ENCODE measurements at places on chromosomes 7 and 10.

DNA sequence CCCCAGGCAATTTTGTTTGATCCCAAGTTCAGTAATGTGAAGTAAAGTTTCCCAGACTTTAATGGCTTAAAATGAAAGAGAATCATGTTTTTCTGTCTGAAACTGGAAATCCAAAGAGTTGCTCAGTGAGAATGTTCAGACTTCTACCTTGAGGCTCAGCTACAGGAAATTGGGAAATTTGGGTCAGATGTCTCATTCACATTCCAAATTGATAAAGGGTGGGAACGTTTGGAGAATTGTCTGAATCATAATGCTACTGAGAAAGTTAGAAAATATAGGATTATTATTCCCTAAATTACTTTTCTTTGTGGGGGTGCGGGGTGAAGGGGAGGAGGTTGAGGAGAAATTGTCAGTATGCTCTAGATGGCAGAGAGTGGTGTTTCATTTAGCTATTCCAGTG lies 773.9 kb downstream of the LRMDA start:
- no peak for DNase-seq

- DNase-seq: no peak
Measured at GRCh38 chr10:62919776-62920175, 103.6 kb upstream of the EGR2 start.

GRCh38 chr7:38398725-38399321 lies 125.4 kb upstream of the TARP start:
- DNase-seq: no peak

GRCh38 chr7:87220734-87221215 lies 1.2 kb upstream of the TMEM243 start:
- DNase-seq: no peak

DNA sequence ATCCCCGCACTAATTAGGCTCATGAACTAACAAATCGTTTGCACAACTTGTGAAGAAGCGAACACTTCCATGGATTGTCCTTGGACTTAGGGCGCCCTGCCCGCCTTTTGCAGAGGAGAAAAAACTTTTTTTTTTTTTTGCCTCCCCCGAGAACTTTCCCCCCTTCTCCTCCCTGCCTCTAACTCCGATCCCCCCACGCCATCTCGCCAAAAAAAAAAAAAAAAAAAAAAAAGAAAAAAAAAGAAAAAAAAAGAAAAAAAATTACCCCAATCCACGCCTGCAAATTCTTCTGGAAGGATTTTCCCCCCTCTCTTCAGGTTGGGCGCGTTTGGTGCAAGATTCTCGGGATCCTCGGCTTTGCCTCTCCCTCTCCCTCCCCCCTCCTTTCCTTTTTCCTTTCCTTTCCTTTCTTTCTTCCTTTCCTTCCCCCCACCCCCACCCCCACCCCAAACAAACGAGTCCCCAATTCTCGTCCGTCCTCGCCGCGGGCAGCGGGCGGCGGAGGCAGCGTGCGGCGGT lies at the start of gene EMX2:
Gene EMX2 (plus strand): TSS at position 41 of the 519 bp plus-strand sequence. CDS start 522 bp downstream, outside the sequence.
- no peak for DNase-seq

- no peak for DNase-seq
Measured at GRCh38 chr7:111952783-111953182, 253.4 kb downstream of the DOCK4 start.

GRCh38 chr7:22339725-22340390 lies 17.1 kb downstream of the RAPGEF5 start:
- no peak for DNase-seq

DNA sequence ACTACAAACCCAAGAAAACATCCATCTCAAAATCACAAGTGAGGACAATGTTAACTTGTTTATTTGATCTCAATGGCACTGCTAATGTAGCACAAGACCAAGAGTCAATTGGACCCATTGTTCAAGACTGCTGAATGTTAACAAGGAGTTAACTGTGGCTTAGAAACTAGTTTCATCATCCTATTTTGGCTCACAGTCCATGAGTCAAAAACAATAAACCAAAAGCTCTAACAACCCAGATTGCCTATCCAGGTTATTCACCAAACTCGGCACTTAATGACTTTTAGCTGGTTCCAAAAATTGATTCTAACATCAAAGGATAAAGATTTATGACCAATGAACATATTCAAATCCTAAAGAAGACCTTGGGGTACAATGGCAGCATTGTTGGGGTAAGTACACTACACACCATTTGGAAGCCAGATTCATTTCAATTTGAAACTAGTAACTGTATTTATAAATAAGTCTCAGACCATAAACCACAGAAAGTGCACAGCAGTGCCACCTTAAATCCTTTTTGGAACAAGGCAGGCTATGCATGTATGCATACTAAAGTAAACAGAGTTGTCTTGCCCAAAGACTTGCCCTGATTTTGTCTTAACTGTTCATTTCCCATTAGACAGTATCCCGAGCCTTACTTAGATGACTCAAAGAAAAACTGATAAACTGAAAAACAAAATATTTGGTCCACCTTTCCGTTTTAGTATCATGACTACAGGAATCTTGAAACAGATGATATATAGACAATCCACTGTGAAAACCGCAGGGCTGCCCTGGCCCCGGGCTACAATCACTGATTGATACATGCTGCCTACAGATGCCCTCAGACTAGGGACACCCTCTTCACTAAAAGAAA lies 84.5 kb downstream of the SRPK2 start:
- no peak for DNase-seq

GRCh38 chr10:99927721-99928280 lies 81.9 kb downstream of the DNMBP start:
- no peak for DNase-seq

DNA sequence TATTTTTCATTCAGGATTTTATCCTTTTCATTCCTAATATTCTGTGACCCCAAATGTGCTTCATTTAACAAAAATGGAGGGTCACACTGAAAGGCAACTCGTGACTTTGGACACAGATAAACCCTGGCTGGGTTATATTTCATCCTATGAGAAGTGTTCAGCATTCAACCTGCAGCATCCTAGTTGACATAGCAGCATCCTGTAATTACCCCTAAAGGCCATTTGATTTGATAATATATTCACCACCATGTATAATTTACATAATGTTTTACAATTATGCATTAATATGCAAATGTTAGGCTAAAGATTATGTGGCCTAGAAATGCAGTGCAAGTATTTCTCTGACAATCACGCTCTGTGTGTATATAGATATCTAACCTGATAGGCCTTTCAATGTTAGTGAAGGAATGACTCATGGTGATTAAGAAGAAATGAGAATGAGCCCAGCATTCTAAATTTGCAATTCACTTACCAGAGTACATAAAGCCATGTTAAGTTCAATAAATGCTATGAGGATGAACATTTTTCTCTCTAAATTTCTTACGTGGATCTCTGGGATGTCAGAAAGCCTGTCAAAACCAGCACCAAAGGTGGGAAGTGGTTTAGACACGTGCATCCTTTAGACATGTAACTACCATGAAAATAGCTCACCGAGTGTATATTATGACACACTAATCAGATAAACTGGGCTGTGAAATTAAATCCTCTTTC lies 337.7 kb upstream of the AOAH start:
- DNase-seq: no peak

DNA sequence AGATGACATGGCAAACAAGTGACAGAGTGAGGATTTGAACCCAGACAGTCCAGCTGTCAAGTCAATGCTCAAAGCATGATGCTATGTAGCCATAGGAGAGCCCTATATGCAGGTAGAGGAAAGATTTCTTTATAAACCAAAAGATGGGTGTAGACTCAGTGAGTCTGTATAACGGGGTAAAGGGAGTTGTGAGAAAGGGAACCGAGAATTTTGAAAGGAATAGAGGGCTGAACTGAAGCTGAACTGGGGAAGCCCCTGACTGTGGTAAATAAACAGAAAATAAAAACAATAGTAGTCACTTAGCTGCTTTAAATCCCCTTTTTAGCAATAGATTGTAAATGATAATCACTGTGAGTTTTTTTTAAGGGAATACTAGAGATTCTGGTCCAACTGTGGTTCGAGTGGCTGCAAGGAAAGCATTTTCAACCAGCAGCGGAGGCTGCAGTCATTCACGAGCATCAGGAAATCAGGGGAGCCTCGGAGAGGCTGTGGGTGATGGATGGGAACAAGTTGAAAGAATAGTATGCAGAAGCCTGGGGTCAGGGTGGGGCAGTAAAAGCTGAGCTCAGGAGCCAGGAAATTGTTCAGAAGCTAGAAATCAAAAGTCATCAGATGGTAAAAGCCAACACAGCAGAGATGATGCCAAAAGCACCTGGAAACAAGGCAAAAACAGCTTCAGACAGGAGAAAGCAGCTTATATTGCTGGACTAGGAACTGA lies 393.5 kb downstream of the GFRA1 start:
- DNase-seq: no peak

DNA sequence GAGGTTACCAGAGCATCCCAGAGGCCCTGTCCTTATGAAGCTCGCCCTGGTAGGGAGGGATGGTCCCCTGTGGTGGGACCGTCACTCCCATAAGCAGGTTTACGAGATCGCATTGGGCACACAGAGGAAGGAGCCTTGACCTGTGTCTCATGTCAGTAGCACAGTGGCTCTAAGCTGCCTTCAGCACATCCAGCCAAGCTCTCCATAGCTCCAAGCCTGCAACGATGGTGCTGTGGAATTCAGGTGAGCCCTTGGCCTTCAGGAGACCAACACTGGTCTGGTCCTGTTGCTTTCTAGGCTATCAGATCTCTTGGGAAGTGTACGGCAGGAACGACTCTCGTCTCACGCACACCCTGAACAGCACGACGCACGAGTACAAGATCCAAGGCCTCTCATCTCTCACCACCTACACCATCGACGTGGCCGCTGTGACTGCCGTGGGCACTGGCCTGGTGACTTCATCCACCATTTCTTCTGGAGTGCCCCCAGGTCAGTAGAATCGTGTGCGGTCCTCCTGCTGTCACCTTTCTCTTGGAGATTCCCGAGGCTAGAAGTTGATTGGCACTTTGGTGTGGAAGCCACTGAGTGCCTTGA lies 605.3 kb upstream of the FOXK1 start:
- no peak for DNase-seq

DNA sequence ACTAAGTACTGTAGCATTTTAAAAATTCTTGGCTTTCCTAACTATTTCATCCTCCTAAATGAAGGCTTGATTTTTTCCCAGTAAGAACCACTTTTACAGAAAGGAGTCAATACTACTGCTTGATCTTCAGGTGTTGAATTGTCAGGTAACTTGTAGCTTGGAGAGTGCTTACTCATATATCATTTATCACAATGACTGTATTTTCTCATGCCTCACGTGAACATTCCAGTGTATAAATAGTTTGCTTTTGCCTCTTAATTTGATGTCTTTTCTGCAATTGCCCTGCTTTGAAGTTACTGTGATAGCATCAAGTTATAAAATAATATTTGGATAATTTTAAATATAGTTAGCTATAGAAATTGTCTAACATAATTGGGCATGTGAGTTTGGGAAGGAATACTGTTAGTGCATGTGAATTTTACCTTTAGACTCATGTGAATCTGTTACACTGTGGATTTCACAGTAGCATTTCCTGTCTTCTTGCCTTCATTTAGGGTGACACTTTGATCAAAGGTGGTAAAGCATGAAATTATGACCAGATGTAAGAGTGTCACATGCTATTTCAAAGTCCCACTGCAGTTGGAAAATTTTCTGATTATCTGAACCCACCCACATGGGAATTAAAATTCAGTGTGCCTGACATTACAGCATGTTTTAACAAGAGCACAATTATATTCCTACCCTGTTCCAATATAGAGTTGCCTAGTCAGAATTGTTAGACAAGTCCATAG lies 962.8 kb downstream of the DNAJB9 start:
- DNase-seq: no peak
